Spinal cord (tissue), 10 donors: ENCODE measurements at places on chromosomes 7 and 10. TPM values are rescaled to one million over a fixed set of nuclear protein-coding genes. Genes with fewer than 3 reads are reported as not detected.

Gene SPACDR
- 2.0 TPM for total RNA-seq

Gene IGFBP3
- total RNA-seq, result 68.0 TPM

DNA sequence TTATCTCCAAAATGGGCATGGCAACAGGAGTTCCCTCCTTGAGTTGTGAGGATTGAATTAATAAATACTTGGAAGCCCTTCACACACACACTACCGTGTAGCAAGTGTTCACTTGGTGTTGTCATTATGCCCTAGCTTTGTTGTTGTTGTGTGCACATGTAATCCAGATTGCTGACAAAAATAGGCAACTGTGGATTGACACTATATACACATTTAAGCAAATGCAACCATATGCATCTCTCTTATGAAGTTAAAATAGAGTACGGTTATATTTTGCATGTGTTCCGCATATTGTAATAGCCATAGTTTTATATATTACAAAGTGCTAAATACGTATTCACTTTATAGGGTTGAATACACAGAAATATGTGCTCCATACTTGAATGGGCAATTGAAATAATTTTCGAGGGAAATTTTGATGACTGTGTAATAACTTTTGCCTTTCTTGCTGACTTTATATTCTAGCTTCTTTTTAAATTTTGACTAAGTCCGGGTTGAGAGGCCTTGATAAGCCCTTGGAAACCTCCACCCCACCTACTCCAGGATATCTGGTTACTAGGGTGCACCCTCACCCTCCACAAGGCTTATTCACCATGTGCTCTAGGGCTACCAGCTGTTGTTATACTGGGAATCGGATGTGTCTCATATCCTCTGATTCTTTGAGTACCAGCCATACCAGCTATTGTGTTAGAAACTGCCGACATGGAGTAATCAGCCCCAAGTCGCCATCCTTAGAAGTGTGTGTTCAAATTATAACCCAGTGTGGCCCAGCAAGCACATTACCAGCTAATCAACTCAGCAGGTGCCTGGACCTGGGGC is 265.0 kb downstream of the CAMK1D start:
- H3K27ac ChIP-seq, result no peak overlapping the region
- no peaks in the 10 kb centered on the region for H3K36me3 ChIP-seq
- H3K4me1 ChIP-seq, result no peaks in the 10 kb centered on the region

DNA sequence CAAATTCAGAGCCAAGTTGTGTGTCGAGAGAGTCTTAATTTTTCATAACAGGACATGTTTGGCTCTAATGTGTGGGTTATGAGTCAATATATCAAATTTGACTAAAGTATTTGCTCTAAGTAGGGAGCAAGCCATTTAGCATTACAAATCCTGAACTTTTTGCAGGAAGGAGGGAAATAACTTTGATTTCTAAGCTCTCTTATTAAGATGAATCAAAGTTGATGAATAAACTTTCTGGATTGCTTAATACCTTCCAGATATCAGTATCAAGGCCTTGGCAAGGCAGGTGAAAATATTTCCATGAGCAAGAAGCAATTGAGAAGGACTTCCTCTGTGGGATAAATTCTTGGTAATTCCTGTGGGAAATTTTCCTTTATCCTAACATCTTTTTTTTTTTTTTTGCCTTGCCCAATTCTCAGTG is 258.8 kb downstream of the AHR start:
- no peak overlapping the region for H3K27ac ChIP-seq
- H3K4me3 ChIP-seq, result no peak overlapping the region
- no peaks in the 10 kb centered on the region for H3K4me1 ChIP-seq
- H3K27me3 ChIP-seq, result no peaks in the 10 kb centered on the region

DNA sequence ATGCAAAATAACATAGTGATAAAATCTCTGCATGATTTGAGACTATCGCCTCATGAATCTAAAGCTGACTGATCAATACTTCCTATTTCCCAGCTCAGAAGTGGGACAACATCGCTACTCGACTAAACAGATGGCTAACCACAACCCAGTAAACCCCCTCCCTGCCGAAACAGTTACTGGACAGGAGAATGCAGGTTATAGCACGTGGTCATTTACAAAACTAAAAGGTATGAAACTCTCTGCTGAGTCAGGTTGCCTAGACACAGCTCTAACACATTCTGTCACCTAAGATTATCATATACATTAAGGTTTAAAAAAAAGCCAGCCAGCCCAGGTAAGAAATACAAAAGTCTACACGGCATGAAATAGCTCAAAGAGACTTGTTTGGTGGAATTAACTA is 64.0 kb downstream of the CTBP2 start:
- DNase-seq, result no peak
- H3K4me3 ChIP-seq, result no peak overlapping the region
- peaks cover 16% of the 10 kb centered on the region for H3K36me3 ChIP-seq
- no peak overlapping the region for H3K27ac ChIP-seq

DNA sequence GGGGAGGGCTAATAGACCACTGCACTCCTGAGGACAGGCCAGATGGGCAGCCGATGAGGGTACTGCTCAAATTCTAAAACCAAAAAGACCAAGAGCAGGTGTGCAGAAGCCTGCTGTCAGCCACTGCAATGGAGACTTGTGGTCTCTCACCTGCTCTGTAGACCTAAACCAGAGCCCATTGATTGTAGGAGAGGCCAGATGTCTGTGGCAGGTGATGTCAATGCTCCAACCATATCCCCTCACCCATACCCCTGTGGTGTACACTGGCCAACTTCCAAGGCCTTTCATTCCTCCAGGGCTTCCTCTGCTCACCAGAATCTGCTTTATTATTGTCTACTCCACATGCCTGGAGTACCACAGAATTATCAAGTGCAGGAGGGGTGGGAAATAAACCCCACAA is 116.9 kb upstream of the CHST15 start:
- no peaks in the 10 kb centered on the region for H3K36me3 ChIP-seq
- no peak overlapping the region for H3K27ac ChIP-seq
- no peaks in the 10 kb centered on the region for H3K4me1 ChIP-seq
- no peaks in the 10 kb centered on the region for H3K27me3 ChIP-seq
- DNase-seq, result no peak

Gene SPOCK2
- total RNA-seq, result 79.7 TPM

- no peak overlapping the region for H3K4me3 ChIP-seq
- H3K27ac ChIP-seq, result no peak overlapping the region
- H3K4me1 ChIP-seq, result no peaks in the 10 kb centered on the region
- no peak for DNase-seq
- H3K27me3 ChIP-seq, result no peaks in the 10 kb centered on the region
Observed at GRCh38 chr7:113141803-113142202, 23.4 kb upstream of the SMIM30 start.

- H3K36me3 ChIP-seq, result no peaks in the 10 kb centered on the region
- H3K27ac ChIP-seq, result peak overlapping the region; percentile 58
- peaks cover 8% of the 10 kb centered on the region for H3K4me1 ChIP-seq
- peak; percentile 28 for DNase-seq
Observed at GRCh38 chr7:127845522-127846214, 185.6 kb downstream of the LRRC4 start.

Gene MSANTD7
- total RNA-seq, result 27.7 TPM

Gene DPCD
- 21.1 TPM for total RNA-seq

- H3K27me3 ChIP-seq, result no peaks in the 10 kb centered on the region
- DNase-seq, result no peak
- H3K27ac ChIP-seq, result no peak overlapping the region
- H3K4me3 ChIP-seq, result no peak overlapping the region
- no peaks in the 10 kb centered on the region for H3K36me3 ChIP-seq
Observed at GRCh38 chr7:134174795-134175261, 47.7 kb downstream of the LRGUK start.

DNA sequence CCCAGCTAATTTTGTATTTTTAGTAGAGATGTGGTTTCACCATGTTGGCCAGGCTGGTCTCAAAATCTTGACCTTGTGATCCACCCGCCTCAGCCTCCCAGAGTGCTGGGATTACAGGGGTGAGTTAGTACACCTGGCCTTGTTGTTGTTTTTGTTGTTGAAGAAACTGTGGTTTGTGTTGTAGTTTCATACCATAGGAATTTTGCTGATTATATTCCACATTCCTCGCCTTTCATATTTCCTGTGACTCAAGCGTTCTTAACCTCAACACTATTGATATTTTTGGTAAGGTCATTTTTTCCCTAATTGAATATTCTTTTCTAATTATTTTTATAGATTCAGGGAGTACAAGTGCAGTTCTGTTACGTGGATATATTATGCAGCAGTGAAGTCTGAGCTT is 16.7 kb downstream of the LIPF start:
- H3K4me1 ChIP-seq, result no peaks in the 10 kb centered on the region
- H3K36me3 ChIP-seq, result no peaks in the 10 kb centered on the region
- no peak overlapping the region for H3K4me3 ChIP-seq
- DNase-seq, result no peak

- no peak for DNase-seq
- H3K36me3 ChIP-seq, result peaks cover 3% of the 10 kb centered on the region
- H3K27ac ChIP-seq, result no peak overlapping the region
- H3K27me3 ChIP-seq, result no peaks in the 10 kb centered on the region
Observed at GRCh38 chr7:135697276-135698049, 30.5 kb downstream of the SLC13A4 start.

DNA sequence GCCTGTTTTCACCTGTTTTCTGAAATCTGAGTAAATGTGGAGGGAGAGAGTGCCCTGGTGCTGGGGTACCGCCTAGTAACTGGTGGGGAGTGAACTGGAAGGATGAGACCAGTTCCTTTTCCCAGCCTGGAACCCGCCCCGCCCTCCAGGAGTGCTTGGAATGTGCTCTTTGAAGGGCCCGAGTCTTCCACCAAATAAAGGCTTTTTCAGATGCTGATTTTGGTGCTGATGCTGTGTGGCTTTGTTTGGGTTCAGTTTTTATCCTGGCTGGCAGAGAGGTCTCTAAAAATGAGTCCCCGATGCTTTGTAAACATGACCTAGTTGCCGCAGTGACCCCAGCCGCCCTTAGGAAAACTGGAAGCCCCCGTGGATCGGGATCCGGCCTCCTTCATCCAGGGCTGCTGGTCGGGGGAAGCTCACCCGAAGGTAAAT is 25.9 kb downstream of the FOXK1 start:
- H3K27me3 ChIP-seq, result no peaks in the 10 kb centered on the region
- peaks cover 67% of the 10 kb centered on the region for H3K4me1 ChIP-seq
- H3K4me3 ChIP-seq, result no peak overlapping the region
- peak overlapping the region; percentile 84 for H3K27ac ChIP-seq
- DNase-seq, result no peak

DNA sequence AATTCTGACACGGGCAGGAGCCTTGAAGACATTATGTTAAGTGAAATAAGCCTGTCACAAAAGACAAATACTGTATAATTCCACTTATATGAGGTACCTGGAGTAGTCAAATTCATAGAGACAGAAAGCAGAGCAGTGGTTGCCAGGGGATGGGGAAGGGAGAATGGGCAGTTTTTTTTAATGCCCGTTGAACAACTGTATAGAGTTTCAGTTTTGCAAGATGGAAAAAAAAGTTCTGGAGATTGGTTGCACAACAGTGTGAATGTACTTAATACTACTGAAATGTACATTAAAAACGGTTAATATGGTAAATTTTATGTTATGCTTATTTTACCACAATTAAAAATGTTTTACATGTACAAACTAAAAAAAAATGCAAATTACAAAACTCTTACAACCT is 63.6 kb upstream of the EFCAB10 start:
- H3K4me3 ChIP-seq, result no peak overlapping the region
- H3K36me3 ChIP-seq, result peaks cover 2% of the 10 kb centered on the region

GRCh38 chr10:30048768-30049517 is 10.4 kb downstream of the JCAD start:
- peaks cover 5% of the 10 kb centered on the region for H3K4me1 ChIP-seq
- peak overlapping the region; percentile 61 for H3K27ac ChIP-seq
- DNase-seq, result no peak

GRCh38 chr7:50304911-50305582 is 531 bp downstream of the IKZF1 start:
- H3K36me3 ChIP-seq, result no peaks in the 10 kb centered on the region
- peak overlapping the region; percentile 1 for H3K4me3 ChIP-seq
- H3K27ac ChIP-seq, result no peak overlapping the region
- DNase-seq, result no peak
- peaks cover 56% of the 10 kb centered on the region for H3K27me3 ChIP-seq
